ENCODE measurements at places on chromosomes 2 and 18.

DNA sequence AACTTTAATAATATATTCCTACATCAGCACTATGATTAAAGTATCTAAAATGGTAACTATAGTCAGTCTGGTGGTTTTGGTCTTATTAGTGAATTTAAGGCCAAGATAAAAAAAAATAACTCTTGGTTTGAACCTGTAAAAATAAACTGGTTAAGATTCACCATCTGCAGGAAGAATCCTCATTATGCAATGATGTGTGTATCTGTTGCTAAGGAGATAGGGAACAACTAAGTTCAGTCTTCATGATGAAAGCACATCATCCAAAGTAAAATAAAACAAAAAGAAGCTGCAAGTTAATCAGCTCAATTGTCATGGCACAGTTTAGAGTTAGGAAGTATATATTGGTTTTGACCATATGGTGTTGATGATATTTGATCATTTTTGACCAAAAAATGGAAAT lies 466.0 kb downstream of the NYAP2 start:
- DNase-seq = no peak

GRCh38 chr2:149075853-149076252 lies 37.4 kb downstream of the LYPD6B start:
- DNase-seq = no peak

- DNase-seq = no peak
Measured at GRCh38 chr18:75157381-75157780, 51.6 kb downstream of the PTGR3 start.

- no peak for DNase-seq
Measured at GRCh38 chr18:22169011-22169888, at the start of gene GATA6. TSS of gene GATA6 (plus strand) at chr18:22169589. CDS start at chr18:22171145, 1,556 bp downstream.

GRCh38 chr18:56565046-56565445 lies 73.3 kb downstream of the TXNL1 start:
- DNase-seq = no peak

DNA sequence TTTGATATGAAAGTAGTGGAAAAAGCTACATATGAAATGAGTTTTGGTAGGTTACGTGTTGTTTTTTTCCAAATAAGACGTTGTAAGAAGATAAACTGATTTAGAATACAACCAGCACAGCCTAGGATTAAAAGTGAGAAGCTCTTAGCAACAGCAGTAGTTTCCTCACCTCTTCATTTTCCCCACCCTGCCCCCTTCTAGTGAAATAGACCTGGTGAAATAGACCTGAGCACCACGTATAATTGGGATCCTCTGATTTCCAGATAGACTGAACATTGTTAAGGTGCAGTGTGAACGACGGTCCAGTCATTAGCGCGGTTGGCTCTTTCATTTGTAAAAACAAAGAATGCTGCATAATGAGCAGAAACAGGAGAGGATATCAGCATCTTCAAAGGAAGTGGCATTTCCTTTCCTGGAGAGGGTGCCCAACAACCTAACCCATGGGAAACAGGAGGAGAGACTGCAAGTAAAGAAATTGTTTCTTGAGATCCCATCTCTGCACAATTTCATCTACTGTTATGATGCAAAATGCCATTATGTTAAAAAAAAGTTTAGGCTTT lies 114.3 kb downstream of the FIGN start:
- DNase-seq = no peak

DNA sequence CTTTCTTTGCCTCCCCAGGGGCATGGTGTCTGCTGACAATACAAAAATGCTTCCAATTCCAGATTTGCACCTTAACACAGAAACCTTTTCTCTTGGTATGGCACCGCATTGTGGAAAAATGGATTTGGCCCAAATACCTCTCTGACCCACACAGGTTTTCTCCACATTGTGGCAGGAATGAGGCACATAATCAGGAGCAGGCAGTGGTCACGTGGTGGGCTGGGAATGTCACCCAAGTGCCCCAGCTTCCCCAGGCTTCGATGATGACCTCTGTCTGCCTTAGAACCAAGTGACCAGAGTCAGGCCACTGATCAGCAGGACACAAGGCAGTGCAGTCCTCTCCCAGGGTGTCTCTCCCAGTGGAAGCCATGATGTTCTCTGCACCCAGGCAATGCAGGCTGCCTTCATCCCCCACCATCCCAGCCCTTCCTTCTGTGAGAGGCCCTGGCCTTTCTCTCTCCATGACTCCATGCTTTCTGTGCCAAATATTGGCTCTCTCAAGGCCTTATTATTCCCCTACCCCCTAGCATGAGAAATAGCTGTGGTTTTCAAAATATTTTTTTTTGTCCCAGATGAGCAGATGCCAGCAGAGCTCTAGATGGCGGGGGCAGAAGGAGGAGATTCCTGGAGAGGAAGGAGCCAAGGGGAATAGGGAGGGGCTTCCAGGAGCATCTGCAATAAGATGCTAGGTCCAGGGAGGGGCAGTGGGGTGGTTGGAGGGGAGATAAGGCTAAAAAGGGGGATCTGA lies 198.9 kb downstream of the ACKR3 start:
- no peak for DNase-seq

DNA sequence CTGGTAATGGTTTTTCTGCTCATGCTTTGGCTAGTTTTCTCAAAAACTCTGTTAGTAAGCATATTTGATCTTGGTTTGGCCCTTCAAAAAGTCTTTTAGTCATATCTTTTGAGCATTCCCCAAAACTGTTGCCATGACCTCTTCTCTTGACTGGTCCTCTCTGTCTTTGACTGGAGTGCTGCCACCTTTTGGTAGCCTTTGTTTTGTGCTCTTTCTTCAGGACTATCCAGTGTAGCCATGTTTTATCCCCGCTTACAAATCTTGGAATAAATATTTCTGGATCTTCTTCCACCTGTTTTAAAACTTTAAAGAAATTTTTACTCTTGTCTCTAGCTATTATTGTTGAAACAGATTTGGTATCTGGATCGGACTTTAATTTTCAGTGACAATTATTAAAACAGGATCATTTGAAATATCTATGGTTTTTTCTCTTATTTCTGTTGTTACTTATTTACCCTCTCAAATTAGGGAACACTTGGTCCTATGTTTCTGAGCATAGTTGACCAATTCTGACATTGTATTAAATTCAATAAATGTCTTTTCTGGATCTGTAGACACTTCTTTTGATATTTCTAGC lies 965 bp upstream of the ELOA2 start:
- DNase-seq = no peak

DNA sequence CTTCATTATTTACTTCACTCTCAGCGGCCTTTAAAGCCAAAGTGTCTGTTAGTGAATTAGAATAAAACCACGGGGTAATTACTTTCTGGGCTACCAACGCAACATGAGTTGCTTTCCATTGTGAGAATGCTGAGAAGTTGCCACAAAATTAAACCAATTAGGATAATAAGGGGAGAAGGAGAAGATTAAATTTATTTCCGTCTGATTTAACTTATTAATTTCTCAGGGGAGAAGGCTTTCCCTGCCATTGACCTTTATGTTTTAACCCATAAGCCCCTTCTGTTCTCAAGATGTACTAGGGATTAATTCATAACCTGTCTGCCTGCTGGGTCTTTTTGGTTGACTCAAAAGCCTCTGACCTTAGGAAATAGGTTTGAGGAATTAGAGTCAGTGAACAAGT lies 42.3 kb upstream of the IGFBP5 start:
- DNase-seq = no peak

GRCh38 chr2:226227341-226227740 lies 572.3 kb downstream of the IRS1 start:
- no peak for DNase-seq

GRCh38 chr2:230318190-230319121 lies 8.5 kb upstream of the SP140L start:
- DNase-seq = no peak

DNA sequence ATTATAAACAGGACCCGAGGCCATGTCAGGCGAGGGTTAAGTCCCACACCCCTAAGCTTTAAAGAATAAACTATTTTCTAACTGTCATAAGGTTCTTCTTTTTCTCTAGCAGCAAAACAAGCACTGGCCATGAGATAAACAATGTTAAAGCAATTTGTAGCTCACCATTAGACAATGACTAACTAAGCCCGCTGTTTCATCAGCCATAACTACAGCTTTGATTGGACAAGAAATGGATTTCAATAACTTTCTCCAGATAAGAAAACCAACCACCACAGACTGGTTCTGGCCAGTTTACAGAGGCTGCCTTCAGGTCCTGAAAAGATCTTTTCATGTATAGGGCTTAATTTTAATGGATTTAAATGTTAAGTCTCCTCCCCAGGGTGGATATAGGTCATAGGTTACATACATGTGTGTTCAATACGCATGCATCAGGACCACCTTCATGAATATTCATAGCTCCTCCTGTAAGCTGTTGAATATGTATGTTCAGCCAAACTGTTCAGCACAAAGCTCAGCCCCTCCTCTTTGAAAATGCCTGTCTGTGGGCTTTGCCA lies 108.7 kb upstream of the RAB6C start:
- no peak for DNase-seq

GRCh38 chr2:188181067-188181838 lies 110.4 kb upstream of the GULP1 start:
- DNase-seq = no peak

GRCh38 chr2:171210864-171211431 lies 50.3 kb upstream of the TLK1 start:
- DNase-seq = peak; percentile 77

DNA sequence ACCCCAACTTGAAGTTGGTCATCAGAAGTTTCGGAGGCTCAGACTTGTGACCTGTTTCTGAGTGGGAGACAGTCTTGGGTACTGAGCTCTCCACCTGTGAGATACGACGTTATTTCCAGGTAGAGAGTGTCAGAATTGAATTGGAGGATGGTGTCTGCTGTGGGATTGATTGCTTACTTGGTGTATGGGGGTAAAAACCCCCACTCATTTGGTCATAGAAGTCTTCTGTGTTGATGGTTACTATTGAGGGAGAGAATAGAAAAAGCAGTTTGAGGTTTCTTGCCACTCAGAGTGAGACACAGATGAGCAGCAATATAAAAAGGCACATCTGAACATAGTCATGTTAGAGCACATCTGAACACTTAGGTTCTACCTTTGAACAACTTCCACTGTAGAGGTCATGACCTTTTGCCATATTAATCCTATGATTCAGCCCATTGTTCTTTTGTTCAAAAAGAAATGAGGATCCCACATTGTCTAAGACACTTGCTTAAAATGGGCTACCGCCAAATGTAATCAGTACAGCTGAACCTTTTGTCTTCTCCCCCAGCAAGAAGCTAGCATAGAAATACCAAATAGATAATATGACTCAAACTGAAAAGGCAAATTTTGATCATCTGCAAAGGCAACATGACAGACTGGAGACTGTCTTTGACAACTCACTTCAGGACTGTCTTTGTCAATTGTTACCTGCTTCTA lies 73.3 kb downstream of the NAB1 start:
- no peak for DNase-seq

- DNase-seq = no peak
Measured at GRCh38 chr2:222423632-222424275, 589 bp upstream of the SGPP2 start.

GRCh38 chr2:124437811-124438210 lies 412.7 kb downstream of the CNTNAP5 start:
- DNase-seq = no peak

GRCh38 chr2:196480653-196481323 lies 158.7 kb upstream of the CCDC150 start:
- DNase-seq = no peak

DNA sequence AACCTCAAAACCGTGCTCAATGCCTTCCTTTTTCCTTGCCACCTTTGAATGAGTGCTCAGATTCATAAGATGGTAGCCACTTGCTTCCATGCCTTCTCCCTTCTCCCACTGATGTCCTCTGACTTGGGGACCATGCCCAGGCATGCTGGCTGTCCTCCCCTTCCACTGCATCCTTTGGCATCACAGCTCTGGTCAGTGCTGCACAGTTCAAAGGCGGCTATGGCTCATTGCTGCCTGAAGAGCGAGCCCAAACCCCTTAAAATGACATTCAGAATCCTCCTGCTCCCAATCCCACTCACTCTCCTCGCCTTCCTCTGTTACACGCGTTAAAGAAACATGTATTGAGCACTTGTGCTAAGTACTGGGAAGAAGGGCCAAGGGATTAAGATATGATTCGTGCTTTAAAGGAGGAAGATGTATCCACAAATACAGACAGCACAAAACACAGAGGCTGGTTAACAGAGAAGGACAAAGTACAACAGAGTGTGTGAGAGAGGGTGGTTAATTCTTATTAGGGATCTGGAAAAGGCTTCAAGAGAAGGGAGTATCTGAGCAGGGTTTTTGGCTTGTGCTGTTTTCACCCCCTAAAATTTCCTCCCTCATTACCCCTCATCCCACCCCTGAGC lies 81.8 kb downstream of the CERKL start:
- DNase-seq = no peak

GRCh38 chr2:191148281-191148680 lies 2.5 kb downstream of the STAT4 start:
- no peak for DNase-seq

DNA sequence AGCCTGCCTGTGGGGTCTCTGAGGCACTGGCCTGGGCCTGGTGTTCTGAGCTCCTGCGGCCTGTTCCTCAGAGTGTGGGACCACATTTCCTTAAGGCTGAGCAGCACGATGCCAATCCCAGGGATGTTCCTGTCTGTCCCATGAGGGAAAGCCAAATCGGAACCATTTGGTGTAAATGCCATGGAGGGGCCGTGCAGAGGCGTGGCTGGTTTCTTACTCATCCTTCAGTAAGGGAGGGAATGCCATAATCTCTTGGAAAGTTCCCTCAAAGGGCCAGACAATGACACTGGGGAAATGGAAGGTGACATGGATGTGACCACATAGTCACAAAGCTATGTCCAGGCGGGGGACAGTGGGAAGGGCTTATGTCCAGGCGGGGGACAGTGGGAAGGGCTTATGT lies 14.4 kb upstream of the PTMA start:
- no peak for DNase-seq

DNA sequence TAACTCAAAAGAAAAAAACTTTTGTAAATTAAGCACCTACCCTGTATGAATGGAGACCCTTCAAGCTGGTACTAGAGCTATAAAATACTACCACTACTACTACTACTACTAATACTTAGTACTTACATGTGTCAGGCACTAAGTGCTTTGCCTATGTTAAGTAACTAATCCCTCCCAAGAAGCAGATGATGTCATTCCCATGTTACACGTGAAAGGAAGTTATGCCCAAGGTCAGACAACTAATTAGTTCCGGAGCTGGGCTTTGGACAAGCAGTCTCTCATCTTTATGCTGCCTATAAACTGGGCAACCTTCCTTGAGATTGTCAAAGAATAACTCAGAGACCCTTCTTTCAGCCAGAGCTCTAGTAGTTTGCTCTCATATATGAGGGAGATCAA lies 13.9 kb upstream of the ATP6V1B1 start:
- no peak for DNase-seq

DNA sequence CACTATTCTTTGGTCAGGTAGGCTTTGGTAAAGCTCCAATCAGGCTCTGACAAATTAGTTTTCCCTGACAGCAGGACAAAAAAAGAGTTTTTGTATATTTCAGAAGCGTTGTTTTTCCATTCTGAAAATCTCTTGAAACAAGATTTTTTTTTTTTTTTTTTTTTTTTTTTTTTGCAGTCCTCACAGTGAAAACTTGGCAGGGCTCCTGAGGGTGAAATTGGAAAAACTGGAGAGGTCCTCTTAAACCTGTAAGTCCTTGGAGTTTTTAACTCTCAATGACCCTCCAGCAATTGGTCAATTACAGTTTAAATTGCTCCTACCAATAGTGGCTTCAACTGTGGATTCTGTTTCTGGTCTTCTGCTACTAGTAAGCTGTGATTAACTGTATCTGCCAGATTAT lies 244.5 kb upstream of the PKDCC start:
- DNase-seq = no peak

GRCh38 chr2:107801498-107801897 lies 25.2 kb upstream of the RGPD4 start:
- no peak for DNase-seq
